ENCODE measurements at places on chromosomes 16 and 17. TPM values are rescaled to one million over a fixed set of nuclear protein-coding genes. Genes with fewer than 3 reads are reported as not detected.
A peak's percentile ranks its signal among the peaks of the same experiment; 100 is the strongest.

DNA sequence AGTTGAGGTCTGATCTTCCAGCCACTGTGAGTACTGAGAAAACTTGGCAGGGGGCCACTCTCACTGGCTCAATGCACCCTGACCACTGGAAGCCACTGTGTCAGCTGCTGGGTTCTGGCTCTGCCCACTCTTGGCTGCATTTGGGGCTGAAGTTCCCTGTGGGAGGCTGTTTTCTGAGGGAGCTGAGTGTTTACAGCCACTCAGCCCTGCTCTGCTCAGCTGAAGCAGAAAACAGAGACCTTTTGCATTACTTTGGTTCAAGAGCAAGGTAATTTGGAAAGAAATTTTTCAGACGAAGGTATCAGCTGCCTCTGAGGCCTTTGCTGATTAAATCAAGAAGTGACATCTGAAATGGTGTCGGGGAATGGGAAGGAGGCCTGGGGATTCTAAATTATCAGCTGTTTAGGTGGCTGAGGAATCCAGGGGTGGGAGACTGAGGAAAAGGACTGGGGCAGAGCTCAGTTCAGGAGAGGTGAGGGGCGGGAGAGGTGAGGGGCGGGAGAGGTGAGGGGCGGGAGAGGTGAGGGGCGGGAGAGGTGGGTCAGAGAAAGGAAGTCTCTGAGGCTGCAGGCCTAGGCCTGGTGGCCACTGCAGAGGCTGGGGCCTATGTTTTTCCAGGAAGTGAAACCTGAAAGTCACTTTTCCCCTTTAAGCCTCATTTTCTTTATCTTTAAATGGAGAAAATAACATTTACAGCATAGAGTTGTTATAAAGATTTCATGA, at the start of gene ACSM5:
Gene ACSM5, plus strand, starts transcription at position 137 of the 723 bp plus-strand sequence. CDS start 1,951 bp downstream, outside the sequence.
- DNase-seq, result no peak

DNA sequence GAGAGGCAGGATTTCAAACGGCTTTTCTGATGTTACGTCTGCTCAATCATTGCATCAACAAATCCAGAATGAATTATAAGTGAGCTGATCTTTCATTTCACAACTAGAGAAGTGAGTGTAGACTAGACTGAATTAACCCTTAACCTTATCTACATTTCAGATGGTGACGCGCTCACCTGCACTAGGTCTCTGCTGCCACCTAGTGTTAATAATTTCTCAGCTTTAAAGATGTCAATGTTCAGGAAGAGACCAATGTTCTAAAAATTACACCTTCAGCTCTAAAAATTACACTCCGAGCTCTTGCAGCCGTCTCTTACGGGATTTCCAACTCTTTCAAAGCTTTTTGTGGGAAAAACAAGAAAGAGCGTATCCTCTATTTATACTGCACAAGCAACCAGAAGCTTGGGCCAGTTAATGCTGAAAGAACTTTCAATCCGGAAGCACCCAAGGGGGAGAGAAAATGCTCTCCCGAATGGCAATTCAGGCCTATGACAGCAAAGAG, 88.2 kb upstream of the FA2H start:
- no peak for DNase-seq

DNA sequence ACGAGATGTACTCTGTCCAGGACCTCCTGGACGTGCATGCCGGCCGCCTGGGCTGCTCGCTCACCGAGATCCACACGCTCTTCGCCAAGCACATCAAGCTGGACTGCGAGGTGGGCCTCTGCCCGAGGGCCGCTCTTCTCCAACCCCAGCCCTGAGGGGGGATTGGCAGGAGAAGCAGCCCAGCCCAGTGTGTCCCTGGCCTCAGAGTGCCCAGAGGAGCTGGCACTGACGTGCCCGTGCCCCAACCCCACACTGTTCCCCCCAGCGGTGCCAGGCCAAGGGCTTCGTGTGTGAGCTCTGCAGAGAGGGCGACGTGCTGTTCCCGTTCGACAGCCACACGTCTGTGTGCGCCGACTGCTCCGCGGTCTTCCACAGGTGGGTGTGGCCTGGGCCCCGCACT, 15.6 kb downstream of the DEF8 start:
- DNase-seq, result no peak

DNA sequence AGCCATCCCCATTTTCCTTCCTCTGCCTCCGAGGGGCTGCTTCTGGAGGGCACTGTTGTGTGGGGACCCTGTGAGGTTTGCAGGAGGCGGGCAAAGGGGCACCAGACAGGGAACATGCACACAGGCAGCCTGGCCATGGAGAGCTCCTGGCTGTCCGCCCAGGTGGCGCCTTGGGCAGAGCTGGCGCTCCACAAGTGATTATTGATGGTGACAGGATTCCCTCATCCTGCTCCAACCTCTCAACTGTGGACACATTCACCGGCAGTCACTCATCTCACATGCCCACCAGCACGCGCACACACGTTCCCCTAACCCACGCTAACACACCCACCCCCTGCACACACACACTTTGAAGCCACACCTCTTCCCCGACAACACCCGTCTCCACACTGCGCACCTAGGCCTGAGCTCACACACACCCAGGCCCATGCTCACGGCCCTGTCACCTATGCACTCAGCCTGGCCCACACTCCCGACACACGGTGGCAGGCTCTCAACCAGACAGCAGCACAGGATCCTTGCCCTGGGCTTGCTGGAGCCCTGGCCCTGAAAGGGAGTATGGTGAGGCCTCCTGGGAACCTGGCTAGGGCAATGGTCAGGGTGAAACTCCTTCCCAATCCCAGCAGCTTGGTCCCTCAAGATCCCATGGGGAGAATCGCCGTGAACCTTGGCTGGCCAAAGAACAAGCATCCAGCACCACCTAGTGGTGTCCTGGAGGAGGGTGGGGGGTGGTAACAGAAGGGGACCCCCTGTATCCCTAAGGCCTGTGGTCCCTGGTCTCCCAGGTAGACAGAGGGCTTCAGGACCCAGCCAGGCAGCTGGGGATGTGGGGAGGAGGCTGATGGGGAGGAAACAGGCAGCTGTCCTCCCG, 3.6 kb downstream of the PNMT start:
- DNase-seq, result peak; percentile 72

- no peak for DNase-seq
Measured at GRCh38 chr17:57210972-57211411, 45.3 kb upstream of the MSI2 start.

Gene HEXIM1
- total RNA-seq, result 37.9 TPM

DNA sequence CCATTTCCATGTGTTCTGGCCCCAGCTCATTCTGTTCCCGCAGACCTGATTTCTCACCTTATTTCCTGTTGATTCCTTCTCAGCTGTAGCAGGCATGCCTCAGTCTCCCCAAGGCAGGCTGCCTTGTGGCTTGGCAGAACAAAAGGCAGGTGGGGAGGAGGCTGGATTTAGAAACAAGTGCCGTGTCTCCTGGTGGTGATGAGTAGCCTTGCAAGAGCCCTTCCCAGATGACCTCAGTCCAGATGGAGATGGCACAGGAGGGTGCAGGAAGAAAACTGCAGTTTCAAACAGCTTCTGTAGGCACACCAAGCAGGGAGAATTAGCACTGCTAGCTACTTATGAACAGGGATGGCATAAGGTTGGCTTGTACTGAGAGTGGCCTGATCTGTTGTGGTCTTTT, 64.6 kb downstream of the ARHGAP44 start:
- no peak for DNase-seq

Gene OTOP3
- not detected for total RNA-seq

DNA sequence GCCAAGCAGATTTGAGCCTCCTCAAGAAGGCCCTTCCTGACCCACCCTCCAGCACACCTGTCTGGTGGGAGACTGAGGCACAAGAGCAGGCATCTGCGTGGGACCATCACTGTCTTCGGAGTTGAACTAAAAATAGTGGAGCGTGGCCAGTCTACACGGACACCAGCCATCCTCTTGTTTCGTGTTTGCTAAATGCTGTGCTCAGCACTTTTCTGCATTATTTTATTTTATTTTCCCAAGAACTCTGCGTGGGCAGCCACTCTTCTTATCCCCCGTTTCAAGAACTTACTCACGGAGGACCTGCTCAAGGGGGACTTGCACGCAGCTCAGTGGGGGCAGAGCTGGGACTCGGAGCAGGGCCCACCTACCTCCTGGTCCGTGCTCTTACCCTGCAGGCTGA, 60.8 kb downstream of the SOCS3 start:
- no peak for DNase-seq

Gene CUEDC1
- 15.4 TPM for total RNA-seq

Gene HOXB9
- total RNA-seq, result not detected

DNA sequence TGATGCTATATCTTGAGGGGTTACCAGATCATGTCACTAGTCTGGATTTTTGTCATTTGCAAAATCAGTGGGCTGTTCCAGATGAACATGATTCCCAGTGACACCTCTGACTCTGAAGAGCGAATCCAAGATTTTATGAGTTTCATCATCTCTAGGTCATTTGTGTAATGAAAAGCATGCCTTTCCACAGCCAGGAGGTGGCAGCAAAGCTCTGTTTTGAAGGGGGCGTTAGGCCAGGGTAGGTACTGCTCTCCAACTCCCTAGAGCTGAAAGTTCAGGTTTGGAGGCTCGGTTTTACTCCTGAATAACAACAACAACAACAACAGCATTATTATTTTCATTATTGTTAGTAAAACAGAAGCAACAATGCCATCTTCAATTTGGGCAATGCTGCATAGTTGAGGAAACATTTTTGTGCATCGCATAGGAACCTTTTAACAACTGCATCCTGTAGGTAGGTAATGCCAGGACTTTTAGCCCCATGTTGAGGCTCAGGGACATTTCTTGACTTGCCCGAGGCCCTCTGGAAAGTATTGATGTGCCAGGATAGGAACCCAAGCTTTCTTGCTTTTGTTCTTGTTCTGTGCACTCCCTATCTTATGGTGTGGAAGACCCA, 77.0 kb downstream of the MYH13 start:
- DNase-seq, result no peak

GRCh38 chr16:1146409-1146808, 6.5 kb upstream of the CACNA1H start:
- DNase-seq, result no peak

Gene CHRNB1
- 12.5 TPM for total RNA-seq

Gene AGRP
- 0.91 TPM for total RNA-seq

Gene RAC3
- total RNA-seq, result not detected

- no peak for DNase-seq
Measured at GRCh38 chr17:45700171-45701090, 83.7 kb upstream of the CRHR1 start.

DNA sequence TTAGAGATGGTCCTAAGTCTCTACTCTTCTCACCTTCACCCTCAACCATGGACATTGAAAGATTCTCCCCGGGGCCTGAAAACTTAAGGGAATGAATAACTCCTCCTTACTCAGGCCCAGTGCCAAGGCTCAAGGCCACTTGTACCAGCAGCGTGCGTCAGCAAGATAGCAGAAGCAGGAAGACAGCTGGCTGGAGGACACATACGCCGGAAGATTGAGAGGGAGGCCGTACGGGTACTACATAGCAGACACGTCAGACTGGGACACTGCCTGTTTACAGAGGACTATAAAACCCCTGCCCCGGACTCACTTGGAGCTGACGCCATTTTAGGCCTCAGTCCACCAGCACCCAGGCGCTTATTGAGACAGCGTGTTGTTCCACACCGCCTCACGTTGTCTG, 75.8 kb upstream of the MED13 start:
- DNase-seq, result no peak

GRCh38 chr17:9661027-9661426, 15.7 kb downstream of the USP43 start:
- no peak for DNase-seq

GRCh38 chr16:27729516-27730304, 179.8 kb downstream of the KATNIP start:
- DNase-seq, result no peak

DNA sequence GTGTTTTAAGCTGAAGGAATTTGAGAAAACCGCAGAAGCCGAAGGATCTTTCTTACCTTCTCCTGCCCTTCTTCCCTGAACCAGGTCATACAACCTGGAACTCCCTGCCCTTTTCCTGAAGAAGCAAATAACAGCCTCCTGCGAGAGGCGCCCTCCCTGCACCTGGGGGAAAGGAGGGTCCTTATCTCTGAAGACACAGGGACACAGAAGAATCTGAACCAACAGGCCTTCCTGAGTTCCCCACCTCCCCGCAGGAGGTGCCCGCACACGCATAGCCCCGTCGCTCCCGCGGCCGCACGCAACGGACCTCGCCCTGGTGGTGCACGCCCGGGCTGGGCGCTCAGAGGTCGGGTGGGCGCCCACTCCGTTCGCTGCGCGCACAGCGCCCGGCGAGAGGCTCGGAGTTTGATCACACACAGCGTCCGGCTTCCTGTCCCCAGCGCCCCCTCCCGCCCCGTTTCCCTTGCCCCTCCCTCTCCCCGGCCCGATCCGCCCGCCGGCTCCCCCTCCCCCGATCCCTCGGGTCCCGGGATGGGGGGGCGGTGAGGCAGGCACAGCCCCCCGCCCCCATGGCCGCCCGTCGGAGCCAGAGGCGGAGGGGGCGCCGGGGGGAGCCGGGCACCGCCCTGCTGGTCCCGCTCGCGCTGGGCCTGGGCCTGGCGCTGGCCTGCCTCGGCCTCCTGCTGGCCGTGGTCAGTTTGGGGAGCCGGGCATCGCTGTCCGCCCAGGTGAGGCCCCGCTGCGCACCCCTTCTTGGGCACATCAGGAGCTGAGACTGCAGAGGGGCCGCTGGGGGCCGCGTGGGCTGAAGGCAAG, at the start of gene TNFSF12:
Gene TNFSF12, plus strand, starts transcription at position 474 of the 816 bp plus-strand sequence. Its CDS starts 96 bp downstream, at position 570.
- DNase-seq, result peak; percentile 94

All from spleen (tissue), 13 donors.